ENCODE measurements at places on chromosomes 2 and 18.

- no peak for DNase-seq
These were observed 57.4 kb downstream of the MYO1B start for GRCh38 chr2:191302459-191303139.

- no peak for DNase-seq
These were observed 53.8 kb upstream of the TMEM182 start for GRCh38 chr2:102707796-102708695.

DNA sequence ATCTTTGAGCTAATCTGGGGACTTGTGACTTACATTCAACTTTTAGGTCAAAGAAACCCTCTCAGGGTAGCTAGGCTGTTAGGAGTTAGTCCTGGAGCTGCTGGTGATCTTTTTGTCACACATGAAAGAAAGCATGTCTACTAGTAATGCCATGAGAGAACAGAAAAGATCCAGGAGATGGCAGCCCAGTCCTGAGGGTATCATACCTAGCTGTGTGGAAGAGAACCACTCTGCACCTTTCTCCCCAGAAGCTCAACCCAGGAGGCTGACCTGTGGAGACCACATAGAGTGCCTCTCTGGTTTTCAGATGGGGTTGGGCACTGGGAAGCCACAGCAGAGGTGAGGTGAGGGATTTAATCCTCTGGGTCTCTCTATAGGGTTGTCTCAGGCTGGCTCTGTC is 460.2 kb upstream of the UBE2E3 start:
- DNase-seq = no peak

DNA sequence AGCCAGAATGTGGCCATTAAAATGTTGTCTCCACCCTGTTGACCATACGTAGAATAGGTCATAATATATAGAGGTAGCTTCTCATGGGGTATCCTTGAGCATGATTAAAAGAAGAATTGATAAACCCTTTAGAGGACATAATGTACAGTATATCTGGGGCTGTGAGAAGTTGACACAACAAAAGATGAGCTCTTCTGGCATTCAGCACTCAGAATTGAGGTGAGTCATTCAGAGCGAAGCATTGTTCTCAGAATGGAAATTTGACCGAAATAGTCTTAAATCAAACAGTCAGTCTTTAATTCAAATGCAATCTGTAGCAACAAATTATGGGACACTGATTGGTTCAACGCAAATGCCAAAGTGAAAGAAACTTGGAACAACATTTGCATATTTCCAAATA is 47.3 kb downstream of the CTAGE1 start:
- no peak for DNase-seq

GRCh38 chr2:121362774-121363173 is 77.8 kb upstream of the TFCP2L1 start:
- no peak for DNase-seq

DNA sequence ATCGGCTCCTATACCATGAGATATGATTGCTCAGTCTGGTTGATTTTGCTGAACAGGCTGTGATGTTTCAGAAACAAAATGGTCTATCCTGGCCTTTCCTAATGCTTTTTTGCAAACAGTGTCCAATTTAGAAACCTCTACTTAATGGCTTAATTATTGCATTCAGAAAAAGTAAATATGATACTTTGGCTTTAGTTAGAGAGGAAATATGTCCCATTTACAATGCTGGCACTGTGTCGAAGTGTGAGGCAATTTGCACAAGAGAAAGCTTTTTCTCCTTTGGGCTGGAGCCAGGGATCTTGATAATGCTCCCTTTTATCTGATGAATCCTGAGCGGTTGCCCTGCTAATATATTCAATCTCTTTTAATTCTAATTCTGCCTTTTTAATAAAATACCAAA is 418.9 kb downstream of the EPHA4 start:
- no peak for DNase-seq

DNA sequence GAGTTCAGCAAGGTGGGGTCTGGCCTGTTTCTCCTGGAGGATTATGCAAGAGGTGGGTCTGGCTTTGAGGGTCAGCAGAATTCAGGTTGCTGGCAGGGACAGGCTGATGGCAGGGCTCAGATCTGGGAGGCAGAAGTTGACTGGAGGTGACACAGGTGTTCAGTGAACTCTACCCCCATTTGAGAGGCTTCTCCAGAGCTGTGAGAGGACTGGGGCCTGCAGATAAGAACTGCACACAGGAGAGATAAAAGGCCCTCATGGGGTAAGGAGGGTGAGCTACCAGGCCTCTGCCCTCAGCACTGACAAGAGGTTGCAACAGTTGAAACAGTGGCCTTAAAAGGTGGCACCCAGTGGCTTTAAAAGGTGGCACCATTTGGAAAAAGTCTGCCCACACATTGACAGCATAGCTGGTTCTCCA is 13.1 kb downstream of the MOCOS start:
- DNase-seq = no peak

GRCh38 chr2:162256591-162256991 is 13.3 kb upstream of the FAP start:
- DNase-seq = no peak

- no peak for DNase-seq
These were observed 565.2 kb downstream of the LRP1B start for GRCh38 chr2:141565597-141565996.

- DNase-seq = no peak
These were observed 42.2 kb downstream of the THNSL2 start for GRCh38 chr2:88212251-88212790.

DNA sequence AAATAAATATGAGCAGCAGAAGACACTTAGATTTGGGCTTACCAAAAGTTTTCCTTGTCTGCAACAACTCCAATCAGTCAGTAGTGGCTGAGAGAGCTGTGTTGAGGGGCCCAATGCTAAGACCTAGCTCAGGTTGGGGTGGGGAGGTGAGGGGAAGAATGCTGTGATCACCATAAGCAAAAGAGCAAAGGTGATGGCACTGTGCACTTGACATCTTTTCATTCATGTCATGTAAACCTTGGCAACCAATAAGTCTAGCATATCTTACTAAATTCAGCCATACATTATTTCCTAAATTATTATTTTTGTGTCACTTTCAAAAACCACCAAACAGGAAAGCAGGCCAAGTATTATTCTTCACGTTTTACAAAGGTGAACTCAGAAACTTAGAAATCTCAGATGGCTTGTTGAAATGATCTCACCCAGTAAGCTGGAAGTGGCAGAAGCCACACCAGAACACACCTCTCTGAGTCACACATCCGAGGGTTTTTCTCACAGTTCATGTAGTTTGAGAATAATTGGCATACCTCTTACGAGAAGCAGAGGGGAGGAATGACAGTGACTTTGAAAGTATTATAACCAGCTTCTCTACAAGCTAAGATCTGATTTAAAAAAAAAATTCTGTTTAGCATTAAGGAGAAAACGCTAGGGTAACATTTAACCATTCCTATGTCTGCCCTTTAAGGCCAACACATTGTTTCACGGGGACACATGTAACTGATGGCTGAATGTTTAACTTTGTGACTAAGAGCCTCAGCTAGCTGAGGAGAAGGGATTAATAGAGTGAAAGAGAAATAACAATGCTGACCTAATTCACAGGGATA is 43.3 kb upstream of the SETBP1 start:
- no peak for DNase-seq

- DNase-seq = no peak
These were observed 91.0 kb downstream of the SPTBN1 start for GRCh38 chr2:54546923-54547720.

- no peak for DNase-seq
These were observed 33.1 kb downstream of the CHN1 start for GRCh38 chr2:174971868-174972781.

DNA sequence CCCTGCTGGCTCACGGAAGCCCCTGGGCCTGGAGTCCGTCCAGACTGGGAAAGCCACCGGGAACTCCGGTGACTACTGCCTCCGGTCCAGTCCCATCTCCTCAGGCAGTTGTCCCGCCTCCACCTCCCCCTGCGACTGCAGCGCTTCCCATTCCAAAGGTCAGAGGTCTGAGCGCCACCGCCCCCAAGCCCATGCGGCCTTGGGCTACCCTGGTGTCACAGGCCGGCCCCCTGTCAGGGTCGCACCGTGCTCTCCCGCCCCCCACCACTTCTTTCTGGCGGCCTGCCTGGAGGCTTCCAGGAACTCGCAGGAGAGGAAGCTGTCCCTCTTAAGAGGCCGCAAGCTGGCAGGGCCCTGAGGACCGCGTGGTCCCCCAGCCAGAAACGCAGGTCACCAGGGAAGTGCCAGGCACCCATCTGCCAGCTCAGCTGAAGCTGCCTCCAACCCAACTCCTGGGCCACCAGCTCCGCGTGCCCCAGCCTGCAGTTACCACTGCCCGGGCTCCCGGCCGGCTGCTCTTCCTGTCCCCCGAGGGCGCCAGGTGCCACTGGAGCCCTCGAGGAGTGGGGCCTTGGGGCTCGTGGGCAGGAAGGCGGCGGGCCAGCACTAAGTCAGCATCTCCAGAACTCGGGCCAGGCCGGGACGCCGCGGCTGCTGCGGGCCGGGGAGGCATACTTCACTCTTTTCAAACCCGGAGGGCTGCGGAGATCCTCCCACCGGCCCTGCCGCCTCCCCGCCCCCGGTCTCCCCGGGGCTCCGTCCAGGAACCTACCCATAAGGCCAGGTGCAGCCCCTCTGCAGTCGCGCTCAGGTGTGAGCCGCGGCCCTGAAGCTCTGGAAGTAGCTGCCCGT is 83.3 kb upstream of the POMC start:
- DNase-seq = no peak

All from esophagus squamous epithelium (tissue), 5 donors.